ENCODE measurements at places on chromosomes 16 and 17.

GRCh38 chr16:11580451-11581086, 6.2 kb downstream of the LITAF start:
- DNase-seq: no peak

GRCh38 chr17:28240688-28241340, 78.2 kb upstream of the TMEM97 start:
- DNase-seq: no peak

DNA sequence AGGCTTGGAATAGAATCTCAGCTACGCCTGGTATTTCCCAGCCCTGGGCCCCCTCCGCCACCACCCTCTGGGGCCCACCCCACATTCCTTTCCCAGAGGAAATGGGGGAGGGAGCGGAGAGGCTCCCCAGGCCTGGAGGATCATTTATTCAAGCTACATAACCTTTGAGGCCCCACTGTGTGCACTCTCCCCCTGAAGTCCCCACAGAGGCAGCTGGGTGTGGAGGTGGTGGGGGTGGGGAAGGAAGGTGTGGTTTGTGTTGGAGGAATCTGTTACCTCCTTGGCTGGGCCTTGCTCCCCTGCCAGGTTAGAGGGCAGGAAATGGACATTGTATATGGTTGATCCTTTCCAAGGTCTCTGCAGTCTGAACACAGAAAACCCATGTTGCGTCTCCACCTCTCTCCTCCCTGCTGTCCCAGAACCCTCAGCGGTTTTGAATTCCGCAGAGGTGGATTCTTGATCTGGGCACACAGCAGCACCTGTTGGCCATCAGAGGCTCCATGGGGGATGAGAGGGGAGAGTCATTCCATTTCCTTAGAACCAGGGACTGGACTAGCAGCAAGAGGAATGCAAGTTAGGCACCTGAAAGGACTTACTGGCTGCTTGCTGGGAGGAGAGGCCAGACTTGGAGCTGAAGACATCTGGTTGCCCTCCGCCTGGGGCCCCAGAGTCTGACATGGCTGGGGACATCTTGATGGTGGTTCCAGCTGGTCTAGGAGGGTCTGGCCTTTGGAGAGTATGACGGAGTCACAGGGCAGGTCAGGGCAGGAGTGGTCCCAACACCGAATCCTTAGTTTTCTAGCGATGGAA, 23.0 kb downstream of the ARHGAP23 start:
- no peak for DNase-seq

- no peak for DNase-seq
Measured at GRCh38 chr17:27318228-27318627, 24.3 kb downstream of the WSB1 start.

DNA sequence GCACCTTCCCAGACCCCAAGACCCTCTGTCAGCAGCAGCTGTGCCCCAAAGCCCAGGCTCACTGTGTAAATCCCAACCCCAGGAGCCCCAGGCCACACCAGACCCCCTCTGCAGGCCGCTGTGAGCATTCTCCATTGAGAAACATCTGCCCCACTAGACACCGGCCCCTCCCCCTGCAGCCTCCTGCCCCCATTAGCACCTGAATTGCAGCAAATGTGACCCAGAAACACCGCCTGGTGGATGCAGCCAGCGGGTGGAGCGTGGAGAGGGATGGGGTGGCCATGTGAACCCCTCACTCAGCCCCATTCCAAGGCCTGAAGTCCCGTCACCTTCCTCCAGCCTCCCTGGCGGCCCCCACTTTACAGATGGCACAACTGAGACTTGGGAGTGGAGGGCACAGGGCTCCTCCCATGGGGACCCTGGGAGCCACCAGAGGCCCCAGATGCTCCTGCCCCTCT, 2.2 kb downstream of the UBALD1 start:
- DNase-seq: no peak

DNA sequence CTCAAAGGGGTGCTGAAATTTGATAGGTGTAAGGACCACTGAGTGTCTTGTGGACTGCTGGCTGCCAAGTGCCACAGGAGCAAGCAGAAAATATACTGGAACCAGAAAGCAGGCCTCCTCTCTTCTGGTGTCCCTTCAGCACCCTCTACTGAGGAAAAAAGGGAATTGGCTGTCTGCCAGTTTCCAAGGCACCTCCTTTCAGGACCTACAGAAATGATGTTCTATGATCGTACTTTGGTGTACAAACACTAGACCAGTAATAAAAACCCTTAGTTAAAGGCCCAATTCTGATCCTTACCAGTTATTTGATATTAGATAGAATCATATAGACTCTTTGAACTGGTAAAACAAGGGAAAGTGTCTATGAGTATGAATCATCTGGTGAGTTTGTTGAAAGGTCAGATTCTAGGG, 35.8 kb upstream of the BCAS3 start:
- no peak for DNase-seq

- no peak for DNase-seq
Measured at GRCh38 chr16:50247123-50247905, 19.0 kb upstream of the ADCY7 start.

DNA sequence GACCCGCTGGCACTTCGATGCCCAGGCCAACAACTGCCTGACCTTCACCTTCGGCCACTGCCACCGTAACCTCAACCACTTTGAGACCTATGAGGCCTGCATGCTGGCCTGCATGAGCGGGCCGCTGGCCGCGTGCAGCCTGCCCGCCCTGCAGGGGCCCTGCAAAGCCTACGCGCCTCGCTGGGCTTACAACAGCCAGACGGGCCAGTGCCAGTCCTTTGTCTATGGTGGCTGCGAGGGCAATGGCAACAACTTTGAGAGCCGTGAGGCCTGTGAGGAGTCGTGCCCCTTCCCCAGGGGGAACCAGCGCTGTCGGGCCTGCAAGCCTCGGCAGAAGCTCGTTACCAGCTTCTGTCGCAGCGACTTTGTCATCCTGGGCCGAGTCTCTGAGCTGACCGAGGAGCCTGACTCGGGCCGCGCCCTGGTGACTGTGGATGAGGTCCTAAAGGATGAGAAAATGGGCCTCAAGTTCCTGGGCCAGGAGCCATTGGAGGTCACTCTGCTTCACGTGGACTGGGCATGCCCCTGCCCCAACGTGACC, 5.0 kb downstream of the WFIKKN2 start:
- DNase-seq: no peak

DNA sequence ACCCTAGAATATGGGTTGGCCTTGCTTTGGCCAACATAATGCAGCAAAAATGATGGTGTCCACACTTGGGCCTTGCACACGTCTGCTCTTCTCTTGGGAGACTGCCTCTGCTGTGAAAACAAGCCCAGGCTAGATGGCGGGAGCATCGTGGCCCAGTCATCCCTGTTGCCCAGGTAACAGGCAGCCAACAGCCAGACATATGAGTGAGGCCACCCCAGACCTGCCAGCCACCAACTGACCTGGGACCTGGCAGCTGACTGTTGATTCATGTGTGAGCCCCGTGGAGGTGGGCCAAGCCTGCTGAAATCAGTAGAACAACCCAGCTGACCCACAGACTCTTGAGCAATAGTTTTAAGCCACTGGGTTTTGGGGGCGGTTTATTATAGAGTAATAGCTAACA, 39.4 kb upstream of the CDH3 start:
- DNase-seq: no peak

DNA sequence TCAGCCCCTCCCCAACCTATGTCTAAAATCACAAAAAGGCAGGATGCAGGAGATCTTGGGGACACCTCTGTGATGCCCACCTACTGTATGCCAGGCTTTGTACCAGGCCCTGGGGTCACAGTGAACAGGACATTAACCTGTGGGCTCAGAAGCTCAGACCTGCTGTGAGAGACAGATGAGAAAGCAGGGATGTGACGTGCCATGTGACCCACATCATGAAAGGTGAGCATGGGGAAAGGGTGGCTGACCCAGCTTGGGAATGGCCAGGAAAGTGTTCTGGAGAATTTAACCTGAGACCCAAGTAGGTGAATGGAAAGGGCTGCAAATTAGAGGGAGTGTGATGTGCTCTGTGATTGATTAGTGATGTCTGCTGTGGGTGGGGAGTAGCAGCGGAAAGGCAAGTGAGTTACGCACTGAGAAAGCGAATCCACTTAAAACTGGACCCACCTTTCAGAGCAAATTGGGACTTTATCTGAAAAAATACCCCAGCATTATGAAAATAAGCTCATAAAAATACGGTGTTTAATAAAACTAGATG, 132.2 kb downstream of the IRF8 start:
- DNase-seq: no peak

GRCh38 chr16:88408561-88409142, 25.9 kb downstream of the ZNF469 start:
- DNase-seq: no peak

- DNase-seq: no peak
Measured at GRCh38 chr17:77693776-77694175, 264.7 kb upstream of the TNRC6C start.

GRCh38 chr16:31529937-31530312, 2.2 kb downstream of the AHSP start:
- no peak for DNase-seq

GRCh38 chr17:55883149-55883548, 132.3 kb downstream of the PCTP start:
- DNase-seq: no peak

- no peak for DNase-seq
Measured at GRCh38 chr16:11312718-11313492, 31.8 kb upstream of the PRM1 start.

- no peak for DNase-seq
Measured at GRCh38 chr17:13537167-13537731, 64.5 kb downstream of the HS3ST3A1 start.

DNA sequence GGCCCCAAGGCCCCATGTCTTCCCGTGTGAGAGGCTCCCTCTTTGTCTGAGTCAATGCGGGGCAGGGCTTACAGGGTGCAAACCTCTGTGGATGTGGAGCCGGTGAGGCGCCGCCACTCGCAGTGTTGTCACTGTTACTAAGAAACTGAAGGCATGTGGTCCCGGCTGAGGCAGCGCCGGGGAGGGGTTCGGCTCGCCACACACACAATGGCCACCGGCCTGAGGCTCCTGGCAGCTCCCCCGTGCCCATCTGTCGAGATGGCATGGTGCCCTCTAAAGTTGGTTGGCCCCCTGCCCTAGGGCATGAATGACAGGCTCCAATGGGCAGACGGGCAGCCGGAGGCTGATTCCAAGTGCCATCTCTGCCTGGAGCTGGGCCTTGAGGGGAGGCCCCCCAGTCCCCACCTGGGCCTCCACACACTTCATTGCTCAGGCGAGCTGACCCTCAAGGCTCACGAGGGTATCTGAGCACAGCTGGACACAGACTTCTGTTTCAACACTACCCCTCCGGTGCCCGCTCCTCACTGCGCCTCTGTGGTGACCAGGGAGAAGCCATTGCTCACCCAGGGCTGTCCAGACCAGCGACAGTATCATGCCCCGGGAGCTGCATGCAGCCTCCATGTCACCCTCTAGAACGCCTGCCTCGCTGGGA, 137.2 kb downstream of the C16orf78 start:
- no peak for DNase-seq

GRCh38 chr17:77563439-77564102, 394.9 kb upstream of the TNRC6C start:
- DNase-seq: no peak

- no peak for DNase-seq
Measured at GRCh38 chr17:82587234-82588086, 60.8 kb downstream of the WDR45B start.

DNA sequence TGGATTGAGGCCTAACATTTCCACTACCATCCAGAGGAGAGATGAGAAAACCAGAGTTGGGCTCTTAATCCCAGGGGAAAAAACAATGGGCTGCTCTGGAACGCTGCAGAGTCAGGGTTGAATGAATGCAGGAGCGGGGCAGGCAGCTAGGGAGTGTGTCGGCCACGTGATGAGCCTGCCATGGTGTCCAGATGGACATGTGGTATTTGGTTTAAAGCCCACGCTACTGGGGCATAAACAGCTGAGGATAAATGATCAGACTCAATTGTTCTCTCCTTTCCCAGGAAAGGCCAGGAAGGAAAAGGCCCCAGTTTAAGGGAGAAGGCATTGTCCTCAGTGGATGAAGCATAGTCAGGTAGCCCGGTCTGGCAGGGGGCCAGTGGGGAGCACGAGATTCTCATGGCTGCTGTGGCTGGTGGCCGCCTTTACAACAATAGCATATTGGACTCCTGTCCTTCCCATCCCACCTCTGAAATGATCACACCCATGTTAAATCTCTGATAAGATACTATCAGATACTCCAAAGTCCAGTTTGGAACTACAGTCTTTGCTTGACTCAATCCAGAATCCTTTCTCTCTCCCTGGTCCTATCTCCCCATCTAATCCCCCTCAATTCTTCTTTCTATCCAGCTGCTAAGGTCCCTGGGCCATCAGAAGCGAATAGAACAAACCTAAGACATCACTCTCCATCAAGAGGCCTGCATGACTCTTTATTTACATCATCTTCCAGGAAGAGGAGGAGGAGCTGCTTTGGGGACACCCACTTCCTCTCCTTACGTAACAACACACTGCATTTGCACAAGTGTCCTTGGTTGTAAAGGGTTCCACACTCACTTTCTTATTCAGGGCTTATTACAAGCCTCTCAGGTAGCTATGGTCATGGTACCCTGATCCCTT, 20.4 kb downstream of the CA4 start:
- no peak for DNase-seq

DNA sequence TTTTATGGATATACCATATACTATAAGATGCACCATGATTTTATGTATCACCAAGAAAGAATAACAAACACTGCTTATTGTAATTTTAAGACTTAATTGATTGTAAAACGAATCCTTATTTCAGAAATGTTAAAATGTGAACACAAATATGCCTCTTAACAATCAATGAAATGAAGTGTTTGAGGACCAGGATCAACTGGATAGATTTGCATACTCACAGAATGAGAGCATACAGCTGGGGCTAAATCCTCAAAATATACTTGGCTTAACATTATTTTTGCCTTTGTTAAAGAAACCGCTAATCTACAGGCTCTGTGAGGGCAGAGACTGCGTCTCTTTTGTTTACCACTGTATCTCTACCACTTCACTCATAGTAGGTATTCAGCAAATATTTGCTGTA, 93.6 kb downstream of the SPACA3 start:
- no peak for DNase-seq

DNA sequence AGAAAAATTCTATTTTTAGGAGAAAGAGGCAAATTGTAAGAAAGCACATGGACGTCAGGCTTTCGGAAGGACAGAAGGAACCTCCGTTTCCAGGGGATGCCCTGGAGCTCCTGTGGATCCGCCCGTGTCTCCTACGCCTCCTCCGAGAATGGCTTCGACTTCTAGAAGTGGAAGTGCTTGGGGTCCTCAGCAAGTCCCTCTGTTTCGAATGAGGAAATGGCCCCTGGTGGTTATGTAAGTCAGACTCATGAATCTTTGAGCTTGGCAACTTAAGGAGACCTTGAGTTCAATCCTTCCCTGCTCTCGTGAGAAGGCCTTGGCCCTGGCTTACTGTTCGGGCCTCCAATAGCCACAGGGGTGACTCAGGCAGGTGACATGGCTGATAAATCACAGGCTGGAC, 38.9 kb downstream of the COX4I1 start:
- DNase-seq: no peak

GRCh38 chr17:20071824-20072691, 62.9 kb downstream of the SPECC1 start:
- DNase-seq: no peak

GRCh38 chr17:62094175-62094574, 29.1 kb upstream of the MED13 start:
- DNase-seq: peak; percentile 25

All from lower leg skin (tissue), 4 donors.